ENCODE measurements at places on chromosomes 2 and 18.

DNA sequence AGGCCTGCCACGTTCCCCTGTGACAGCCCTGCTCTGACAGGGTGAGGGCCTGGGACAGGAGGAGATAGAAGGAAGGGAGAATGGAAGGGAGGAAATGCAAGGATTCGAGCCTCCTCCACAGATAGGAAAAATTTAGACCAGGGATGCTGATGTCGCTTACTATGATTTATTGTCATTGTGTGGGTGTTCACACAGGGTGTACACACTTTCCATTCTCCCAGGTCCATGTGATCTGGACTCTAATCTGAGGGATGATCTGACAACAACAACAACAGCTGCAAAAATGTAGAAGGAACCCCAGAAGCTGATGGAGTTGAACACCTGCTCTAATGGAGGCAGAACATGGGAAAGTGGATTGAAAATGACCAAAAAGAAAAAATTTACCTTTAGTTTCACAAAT, 231.7 kb upstream of the TNP1 start:
- no peak for DNase-seq

DNA sequence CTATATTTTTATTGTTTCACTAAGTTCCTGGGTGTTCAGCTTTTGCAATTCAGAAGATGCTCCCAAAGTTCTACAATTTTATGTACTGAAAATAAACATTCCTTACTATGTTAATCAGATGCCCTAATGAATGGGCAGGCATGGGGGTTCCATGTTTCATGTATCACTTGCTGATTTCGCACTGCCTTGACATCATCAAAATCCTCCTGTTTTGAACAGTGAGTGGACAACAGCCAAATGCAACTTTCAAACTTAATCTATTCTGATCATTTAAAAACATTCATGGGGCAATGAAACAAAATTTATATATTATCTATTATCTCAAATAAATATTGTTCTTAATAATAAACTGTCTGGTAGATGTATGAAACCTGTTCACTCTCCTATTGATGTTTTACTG, 43.2 kb downstream of the ZEB2 start:
- no peak for DNase-seq

DNA sequence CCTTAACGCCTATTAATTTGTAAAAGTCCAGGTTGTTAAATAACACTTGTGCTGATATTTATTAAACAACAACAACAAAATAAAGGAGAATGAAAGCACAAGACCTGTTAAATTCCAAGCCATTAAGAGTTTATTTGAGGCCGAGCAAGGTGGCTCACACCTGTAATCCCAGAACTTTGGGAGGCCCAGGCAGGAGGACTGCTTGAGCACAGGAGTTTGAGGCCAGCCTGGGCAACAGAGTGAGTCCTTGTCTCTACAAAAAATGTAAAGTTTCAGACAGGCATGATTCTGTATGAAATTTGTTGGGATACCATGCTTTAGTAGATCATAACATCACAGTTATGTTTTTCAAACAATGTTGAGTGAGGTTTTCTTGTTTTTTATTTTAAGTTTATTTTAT, 17.1 kb downstream of the PELI1 start:
- no peak for DNase-seq

GRCh38 chr2:230974096-230974913, 21.6 kb upstream of the SPATA3 start:
- DNase-seq: no peak

- no peak for DNase-seq
These were observed 8.9 kb upstream of the THUMPD2 start for GRCh38 chr2:39787950-39788349.

DNA sequence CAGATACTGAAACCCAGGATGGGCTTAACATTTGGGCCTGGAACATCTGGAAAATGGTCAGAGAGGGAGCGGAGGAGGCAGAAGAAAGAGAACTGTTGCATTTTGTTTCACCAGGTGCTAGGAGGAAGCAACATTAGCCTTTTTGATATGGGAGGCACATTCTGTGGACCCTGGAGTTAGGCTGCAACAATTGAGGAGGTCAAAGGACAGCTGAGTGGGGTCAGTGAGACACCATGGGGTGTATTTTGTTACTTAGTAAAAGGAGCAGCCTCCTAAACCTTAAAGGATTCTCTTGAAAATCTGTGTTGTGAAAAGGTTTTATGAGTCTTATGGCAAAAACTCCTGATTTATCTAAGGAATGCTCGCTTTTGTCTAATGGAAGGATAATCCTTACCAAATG, 124.9 kb downstream of the GREB1L start:
- DNase-seq: no peak
